ENCODE measurements at places on chromosomes 4 and X.

- DNase-seq, result no peak
Observed at GRCh38 chrX:16458208-16458607, 191.8 kb upstream of the S100G start.

GRCh38 chrX:48719958-48720357, 23.4 kb downstream of the SUV39H1 start:
- DNase-seq, result no peak

GRCh38 chr4:80107374-80107773, 34.3 kb upstream of the ANTXR2 start:
- DNase-seq, result no peak

DNA sequence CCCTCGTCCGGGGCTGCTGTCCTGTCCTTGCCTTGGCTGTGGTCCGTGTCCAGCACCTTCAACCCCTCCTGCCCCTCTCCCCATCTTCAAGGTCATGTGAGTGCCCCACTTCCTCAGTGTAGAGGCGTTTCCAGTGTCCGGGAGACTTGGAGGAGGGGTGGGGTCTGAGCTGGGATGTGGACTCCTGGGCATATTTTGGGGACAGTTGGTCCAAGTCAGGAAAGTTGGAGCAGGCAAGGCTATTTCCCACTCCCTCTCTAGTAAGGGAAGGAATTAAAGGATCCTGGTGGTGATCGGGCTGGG, 3.0 kb downstream of the PCGF3 start:
- DNase-seq, result no peak

GRCh38 chr4:1582227-1582626, 101.9 kb downstream of the FAM53A start:
- DNase-seq, result peak; percentile 21

- DNase-seq, result no peak
Observed at GRCh38 chr4:168683595-168683994, 186.7 kb downstream of the PALLD start.

DNA sequence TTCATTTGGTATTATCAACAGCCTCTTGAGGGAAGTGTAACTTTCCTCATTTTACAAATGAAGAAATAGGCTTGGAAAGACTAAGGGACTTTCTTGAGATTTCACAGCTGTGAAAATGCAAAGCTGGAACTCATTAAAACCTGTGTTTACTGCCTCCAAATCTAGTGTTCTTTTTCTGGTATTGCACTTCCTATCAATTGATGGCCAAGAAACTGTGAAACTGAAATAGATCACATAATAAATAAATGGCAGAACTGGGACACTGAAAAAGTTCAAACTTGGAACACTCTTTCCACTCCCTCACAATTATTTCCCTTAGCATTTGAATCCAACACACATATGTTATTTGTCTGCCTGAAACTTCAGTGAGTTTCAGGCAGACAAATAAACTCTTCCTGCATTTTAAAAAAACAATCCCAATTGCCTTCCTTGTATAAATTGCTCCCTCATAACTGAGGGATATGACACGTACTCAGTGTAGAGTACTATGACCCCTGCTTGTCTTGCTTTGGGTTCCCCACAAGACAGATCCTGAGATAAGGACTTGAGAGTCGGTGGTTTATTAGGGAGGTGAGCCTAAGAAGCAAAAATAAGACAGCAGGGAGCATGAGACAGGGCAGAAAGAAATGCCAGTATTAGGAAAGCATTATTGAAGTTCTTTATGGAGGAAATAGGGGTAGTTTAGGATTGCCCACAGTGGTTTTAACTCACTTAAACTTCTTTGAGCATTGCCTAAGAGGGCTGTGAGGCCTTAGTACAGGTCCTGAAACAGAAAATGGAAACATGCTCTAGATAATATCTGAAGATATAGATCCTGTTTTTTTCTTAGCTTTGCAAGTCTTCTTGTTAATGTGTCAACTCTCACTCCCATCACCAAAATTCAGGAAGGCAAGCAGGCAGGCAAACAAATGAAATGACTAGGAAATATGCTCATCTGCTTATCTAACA, 33.9 kb downstream of the RTL3 start:
- DNase-seq, result no peak

- DNase-seq, result no peak
Observed at GRCh38 chr4:144574000-144574399, 72.0 kb upstream of the HHIP start.

GRCh38 chrX:132463411-132463810, 25.4 kb downstream of the MBNL3 start:
- no peak for DNase-seq

DNA sequence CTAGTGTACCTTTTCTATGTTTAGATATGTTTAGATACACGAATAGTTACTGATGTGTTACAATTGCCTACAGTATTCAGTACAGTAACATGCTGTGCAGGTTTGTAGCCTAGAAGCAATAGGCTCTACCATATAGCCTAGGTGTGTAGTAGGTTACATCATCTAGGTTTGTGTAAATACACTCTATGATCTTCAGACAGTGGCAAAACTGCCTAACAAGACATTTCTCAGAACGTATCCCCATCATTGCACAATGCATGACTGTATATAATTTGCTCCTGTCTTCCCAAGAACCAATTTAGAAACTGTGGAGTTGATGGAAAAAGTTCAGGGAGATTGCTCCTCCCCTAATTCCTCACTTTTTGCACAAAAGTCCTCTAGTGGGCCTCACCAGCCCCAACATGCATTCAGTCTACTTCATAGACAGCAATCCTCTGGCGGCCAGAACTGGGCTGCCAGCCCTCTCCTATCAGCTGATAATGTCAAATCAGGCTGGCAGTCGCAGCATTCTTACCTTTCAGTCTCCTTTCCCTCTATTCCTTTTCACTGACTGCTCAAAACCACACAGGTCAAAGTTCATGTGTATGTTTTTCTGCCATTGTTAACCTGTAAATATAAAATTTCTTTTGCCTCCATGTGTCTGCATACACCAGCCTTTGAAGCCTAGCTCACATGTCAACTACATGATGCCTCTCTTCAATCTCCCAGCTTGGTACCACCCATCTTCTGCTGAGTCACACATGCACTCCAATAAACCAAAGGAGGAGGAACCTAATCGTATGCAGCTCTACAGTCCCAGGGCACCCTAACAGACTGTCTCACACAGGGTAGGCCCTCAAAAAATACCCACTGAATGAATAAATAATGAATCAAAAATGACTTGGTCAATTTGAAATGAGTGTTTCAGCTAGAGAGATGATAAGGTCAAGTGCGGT, 32.0 kb downstream of the BCLAF3 start:
- DNase-seq, result no peak

DNA sequence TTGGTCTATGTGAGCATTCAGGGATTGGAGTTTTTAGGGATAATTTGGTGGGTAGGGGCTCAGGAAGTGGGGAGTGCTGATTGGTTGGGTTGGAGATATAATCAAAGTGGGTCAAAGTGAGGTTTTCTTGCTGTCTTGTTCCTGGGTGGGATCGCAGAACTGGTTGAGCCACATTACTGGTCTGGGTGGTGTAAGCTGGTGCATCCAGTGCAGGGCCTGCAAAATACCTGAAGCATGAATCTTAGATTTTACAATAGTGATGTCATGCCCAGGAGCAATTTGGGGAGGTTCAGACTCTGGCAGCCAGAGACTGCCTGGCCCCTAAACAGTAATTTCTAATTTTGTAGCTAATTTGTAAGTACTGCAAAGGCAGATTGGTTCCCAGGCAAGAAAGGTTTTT, 665.6 kb upstream of the PRKX start:
- DNase-seq, result no peak

- no peak for DNase-seq
Observed at GRCh38 chr4:138734746-138735145, 280.8 kb upstream of the NOCT start.

DNA sequence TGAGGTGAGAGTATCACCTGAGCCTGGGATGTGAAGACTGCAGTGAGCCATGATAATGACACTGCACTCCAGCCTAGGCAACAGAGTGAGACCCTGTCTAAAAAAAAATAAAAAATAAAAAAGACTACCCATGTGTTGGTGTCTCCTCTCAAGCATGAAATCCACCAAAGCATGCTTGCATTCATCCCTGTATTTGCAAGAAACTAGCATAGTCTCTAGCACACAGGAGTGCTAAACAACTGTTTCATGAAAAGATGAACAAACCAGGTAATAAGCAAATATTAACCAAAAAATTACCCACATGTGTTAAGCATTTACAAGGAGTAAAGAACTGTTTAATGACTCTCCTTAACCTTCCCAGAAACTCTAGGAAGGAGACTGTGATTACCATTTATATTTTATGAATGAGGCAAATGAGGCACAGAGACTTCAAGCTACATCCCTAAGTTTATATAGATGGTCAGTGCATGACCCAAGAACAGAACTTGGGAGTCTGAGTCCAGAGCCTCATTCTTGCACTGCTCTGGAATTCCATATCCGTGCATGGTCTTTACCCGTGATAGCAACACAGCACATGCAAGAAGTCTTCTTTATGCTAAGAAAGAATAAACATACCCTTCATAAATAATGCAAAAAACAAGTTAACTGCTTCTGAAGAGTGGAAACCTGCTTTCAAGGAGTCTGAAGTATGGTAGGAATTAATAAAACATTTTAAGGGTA, 186.1 kb upstream of the STS start:
- no peak for DNase-seq

DNA sequence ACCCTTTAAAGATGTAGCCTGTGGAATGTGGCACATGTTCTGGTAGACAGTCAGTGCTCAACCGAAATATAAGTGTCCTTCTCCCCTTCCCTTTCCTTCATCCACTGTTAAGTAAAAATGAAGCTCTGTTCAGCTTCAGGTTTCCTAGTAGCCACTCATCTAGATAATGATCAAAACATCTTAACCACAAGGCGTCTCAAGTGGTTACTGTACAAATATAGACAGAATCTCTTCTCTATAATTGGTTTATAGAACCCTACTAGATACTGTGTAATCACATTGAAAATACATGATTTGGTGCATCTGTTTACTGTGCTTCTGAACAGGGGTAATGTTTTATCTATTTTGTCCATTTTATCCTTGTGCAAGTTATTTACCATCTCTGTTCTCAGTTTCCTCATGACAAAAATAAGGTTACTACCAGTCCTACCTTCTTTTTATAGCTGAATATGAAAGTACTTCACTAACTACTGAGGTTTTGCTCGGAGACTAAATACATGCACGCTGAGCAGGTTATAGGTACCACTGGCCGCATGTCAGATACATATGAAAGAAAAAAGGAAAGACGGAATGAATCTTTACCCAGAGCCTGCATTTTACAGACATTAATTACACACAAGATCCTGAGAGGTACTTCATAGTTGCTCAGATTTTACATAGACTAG, 20.3 kb upstream of the SLC25A4 start:
- no peak for DNase-seq

DNA sequence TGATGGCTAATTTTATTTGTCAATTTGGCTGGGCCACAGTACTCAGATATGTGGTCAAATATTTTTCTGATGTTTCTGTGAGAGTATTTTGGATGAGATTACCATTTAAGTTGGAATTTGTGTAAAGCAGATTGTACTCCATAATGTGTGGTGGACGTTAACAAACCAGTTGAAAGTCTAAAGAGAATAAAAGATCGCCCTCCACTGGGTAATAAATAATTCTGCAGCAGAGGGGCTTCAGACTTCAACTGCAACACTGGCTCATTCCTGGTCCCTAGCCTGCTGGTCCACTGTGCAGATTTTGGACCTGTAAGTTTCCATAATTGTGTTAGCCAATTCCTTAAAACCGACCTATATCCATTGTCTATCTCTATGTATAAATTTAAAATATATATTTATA, 540.3 kb downstream of the PCDH18 start:
- DNase-seq, result no peak

GRCh38 chr4:151039733-151040132, 24.6 kb upstream of the LRBA start:
- DNase-seq, result no peak

DNA sequence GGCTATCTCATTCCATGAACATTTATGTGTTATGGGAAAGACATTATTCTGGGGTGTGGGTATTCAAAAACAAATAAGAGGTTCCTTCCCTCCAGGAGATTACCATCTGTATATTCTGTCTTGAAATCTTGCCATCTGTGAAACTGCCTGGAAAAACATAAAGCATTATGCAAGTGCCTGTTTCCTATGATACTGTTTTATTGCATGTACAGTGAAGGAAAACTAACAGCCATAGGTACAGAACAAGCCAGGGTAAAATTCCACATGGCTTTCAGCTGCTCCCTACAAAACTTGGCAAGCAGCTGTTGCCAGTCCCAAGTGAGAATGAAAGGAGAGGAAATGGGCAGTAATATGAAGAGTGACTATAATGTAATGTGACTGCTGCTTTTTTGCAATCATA, 136.0 kb downstream of the GUCY2F start:
- DNase-seq, result no peak

DNA sequence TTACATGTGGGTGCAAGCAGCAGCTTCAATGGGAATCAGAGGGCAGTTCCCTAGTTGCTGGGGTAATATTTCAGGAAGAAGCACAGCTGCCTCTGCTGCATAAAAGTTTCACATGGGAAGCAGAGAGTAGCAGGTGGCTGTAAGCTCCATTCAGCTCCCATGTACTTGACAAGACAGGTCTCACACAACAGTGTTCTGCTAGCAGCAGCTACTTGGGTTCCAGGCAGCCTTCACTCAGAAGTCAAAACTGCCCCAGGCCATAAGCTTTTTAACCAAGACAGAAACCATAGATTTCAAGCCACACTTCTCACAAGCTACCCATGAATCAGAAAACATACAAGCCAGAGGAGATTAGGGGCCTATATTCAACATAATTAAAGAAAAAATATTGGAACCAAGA, 41.4 kb upstream of the SPIN2A start:
- DNase-seq, result no peak

DNA sequence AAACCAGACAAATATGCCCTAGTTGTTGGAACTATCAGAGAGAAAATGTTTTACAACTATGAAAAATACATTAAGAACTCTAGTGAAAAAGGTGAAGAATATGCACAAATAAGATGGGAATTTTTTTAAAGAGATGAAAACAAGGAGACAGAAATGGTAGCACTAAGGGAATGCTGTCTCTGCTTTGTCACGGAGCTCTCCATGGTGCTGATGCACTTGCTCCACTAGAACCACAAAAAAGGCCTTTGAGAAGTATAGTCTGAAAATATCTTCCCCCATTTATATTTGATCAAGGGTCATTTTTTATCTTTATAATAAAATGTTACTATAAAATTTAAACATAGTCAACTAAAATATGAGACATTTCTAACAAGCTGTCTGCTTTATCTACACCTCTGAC, 1655.5 kb upstream of the AGA start:
- DNase-seq, result no peak

DNA sequence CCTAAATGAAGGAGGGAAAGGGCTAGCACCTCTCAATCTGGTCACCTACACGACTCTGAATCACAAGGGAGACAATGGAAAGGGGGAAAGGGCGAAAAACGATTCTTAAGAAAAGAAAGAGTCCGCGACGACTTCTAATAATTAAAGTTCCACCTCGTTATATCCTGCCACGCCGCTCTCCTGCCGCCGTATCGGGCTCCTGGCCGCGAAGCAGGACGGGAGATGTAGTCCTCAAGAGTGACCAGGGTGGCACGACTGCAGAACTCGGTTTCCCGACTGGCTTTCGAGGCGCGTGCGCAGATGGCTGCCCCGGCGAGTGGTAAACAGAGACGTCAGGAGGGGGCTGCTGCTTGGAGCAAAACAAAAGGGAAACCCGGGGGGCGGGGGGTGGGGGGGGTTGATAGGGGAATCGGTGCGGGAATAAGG, at the start of gene FOXO4:
FOXO4 (plus strand) TSS at position 297 of the 426 bp plus-strand sequence. CDS start 678 bp downstream, outside the sequence.
- peak; percentile 89 for DNase-seq

Measured in psoas muscle (tissue), 8 donors.